CD8-positive, alpha-beta memory T cell (primary cell): ENCODE measurements at places on chromosomes 7 and 10.
A peak's percentile ranks its signal among the peaks of the same experiment; 100 is the strongest.

DNA sequence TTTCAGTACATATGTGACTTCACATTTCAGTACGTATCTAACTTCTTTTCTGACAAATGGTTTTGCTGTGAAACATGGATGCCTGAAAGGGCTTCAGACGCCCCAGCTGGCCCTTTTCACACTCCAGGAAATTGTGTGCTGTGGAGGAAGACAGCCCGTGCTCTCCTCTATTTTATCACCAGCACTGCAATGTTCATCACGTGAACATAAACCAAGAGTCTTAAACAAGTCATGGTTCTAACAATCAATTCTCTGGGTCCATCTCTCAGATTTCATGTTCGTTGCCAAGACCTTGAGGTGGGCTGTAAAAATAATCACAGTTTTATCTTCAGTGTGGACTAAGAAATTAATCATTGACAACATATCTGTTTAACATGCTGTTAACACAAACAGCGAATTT, 141.2 kb downstream of the WDR37 start:
- no peak for DNase-seq

- DNase-seq = no peak
These were observed 62.8 kb upstream of the GJD4 start for GRCh38 chr10:35542303-35542702.

- DNase-seq = peak; percentile 42
These were observed 63.2 kb downstream of the MKI67 start for GRCh38 chr10:128062881-128063563.

- DNase-seq = no peak
These were observed 424.1 kb upstream of the NPVF start for GRCh38 chr7:25652366-25652765.

GRCh38 chr7:137007001-137007694, 138.7 kb downstream of the CHRM2 start:
- DNase-seq = no peak

GRCh38 chr7:142607351-142607750, 141.9 kb upstream of the PRSS1 start:
- DNase-seq = no peak

DNA sequence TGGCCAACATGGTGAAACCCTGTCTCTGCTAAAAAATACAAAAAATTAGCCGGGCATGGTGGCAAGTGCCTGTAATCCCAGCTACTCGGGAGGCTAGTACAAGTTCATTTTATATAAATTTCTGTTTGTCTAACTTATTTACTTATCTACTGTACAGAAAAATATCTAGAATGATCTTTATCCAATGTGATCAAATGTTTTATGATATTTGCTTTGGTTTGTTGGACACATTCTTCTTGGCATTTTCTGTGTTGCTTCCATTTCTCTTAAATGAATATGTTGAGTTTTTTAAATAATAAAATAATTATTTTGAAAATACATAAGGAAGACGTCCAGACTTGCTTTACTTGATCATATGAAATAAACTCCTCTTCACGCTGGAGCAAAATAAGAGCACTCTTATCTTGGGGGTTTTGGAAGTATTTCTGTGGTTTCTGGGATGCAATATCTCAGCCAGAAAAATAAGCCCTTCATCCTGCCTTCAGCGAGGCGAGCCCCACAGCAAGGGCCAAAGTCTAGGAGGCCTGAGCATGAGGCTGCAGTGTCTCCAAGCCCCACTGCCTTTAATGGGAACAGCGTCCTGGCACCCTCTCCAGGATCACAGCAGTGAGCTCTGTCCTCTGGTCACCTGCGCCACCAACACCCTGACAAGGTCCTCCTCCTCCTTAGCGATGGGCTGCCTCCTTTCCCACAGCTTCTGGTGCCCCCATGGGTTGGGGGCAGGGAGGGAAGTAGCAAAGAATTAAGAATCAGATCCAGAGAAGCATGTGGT, 480.2 kb downstream of the KCNMA1 start:
- DNase-seq = no peak

DNA sequence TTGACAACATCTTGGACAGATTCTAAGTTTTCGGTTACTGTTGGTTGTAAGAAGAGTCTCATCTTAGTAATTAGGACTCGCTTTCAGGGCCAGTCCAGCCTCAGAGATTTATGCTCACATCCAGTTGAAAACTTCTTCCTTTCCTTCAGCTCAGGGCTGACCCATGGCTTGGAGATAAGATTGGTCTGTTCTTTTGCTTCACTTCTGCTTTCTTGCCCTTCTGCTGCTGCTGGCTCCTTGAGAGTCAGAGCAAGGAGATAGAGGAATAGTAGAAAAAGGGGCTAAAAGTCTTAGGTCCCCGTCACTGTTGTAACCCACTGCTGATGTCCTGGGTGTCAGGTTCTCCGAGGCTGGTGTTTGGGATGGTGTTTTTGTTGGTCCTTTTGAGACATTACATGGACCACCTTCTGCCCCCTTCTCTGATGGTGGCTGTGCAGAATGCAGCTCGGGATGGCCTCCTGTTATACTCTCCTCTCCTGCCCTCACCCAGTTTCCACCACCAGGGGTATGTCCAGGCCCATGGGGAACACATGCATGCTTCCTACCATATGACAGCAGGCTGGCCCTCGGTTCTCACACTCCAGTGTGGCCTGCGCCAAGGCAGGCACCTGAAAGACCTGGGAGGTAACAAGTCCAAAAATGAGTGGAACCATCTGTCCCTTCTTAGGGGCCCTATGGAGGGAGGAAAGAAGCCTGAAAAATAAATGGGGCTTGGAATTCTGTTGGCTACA, 67.8 kb upstream of the PCBD1 start:
- DNase-seq = no peak

GRCh38 chr10:62088786-62089185, 179.9 kb downstream of the RTKN2 start:
- DNase-seq = no peak

DNA sequence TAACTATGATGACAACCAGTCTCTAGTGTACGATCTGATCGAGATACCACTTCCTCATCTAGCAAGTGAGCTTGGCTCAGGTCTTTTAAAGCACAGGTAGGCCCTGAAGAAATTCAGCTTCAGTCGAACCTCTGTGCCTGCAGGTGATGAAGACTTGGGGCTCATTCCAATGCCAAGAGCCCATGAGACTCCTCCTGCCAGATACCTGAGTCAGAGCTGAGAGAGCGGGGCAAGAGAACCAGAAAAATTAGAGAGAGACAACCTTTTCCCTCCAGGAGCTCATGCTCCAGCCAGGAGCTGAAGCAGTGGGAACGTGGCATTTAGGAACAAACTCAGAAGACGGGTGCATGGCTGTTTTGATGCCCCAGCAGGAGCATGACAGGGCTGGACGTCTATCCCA, 232.7 kb downstream of the FANK1 start:
- no peak for DNase-seq

GRCh38 chr10:75400163-75400770, 1.3 kb downstream of the ZNF503 start:
- no peak for DNase-seq

- no peak for DNase-seq
These were observed 12.5 kb downstream of the CDC123 start for GRCh38 chr10:12208460-12208859.
